ENCODE measurements at places on chromosomes 2 and 18.

DNA sequence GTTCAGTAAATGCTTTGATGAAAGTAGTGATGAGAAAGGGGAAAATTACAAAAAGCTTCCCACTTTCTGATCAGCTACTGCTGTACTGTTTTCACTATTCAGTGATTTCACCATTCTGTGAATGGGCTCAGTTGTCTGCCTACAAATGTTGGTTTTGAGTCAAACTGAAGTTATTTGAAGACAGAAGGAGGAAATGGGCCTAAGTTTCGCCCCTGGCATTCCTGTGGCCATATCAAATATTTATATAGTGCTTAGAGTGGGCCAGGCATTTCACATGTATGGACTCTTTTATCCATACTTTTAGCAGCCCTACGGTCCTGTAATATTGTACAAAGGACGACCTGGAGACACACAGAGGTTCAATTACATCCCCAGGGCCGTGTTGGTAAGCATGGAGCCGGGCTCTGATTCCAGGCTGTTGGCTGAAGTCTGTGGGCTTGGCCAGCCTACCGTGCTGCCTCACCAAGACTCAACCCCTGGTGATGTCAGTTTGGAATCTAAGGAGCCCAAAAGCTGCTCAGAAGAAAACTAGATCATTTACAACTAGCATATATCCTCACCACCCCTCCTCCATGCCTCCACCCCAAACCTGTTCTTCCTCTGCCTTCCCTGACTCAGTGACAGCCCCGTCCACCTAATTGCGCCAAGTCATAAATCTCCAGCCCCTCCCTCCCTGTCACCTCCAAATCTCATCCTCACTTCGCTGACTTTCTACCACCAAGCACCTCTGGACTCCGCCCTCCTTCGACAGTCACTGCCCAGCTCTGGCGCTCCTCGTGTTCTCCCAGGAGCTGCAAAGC is 10.1 kb upstream of the GRHL1 start:
- peak; percentile 51 for DNase-seq

- no peak for DNase-seq
Observed at GRCh38 chr18:23210526-23210925, 75.2 kb downstream of the CABLES1 start.

DNA sequence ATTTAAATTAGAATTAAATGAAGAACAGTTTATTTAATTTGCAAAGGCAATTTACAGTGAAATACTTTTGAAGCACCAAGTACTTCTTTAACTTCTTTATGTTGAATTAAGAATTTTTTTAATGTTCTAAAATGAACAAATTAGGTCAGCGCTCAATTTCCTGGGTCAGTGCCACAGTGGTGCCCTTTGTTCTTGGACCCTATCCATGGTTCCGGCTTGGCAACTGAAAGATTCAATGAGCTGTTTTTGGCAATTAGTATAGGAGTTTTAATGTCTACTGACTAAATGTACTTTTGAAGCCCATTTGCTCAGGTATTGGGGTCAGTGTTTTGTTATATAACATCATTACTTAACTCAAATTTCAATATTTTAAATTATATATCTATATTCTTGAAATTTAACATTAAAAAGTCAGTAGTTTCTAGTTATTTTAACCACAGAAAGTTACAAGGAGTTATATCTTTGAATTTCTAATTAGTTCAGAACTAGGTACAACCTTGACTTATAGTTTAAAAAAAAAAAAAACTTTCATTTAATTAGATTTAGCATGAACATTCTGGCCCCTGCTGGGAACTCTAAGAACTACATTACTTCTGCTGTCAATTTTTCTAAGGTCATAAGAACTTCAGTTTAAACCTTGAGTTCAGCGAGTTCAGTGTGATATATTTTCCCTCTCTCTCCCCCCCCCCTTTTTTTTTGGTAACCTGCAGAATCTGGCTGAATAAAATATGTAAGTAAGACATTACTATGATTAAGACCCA is 7.6 kb upstream of the MSTN start:
- DNase-seq = peak; percentile 19

DNA sequence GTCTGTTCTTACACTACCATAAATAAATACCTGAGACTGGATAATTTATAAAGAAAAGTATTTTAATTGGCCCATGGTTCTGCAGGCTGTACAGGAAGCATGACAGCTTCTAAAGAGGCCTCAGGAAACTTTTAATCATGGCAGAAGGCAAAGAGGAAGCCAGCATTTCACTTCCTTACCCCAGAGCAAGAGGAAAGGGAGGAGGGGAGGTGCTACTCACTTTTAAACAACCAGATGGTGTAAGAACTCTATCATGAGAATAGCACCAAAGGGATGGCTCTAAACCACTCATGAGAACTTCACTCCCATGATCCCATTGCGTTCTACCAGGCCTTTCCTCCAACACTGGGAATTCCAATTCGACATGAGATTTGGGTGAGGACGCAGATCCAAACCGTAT is 344.4 kb upstream of the SLC39A10 start:
- DNase-seq = no peak

- DNase-seq = no peak
Observed at GRCh38 chr2:144350151-144350802, 169.6 kb downstream of the ZEB2 start.

DNA sequence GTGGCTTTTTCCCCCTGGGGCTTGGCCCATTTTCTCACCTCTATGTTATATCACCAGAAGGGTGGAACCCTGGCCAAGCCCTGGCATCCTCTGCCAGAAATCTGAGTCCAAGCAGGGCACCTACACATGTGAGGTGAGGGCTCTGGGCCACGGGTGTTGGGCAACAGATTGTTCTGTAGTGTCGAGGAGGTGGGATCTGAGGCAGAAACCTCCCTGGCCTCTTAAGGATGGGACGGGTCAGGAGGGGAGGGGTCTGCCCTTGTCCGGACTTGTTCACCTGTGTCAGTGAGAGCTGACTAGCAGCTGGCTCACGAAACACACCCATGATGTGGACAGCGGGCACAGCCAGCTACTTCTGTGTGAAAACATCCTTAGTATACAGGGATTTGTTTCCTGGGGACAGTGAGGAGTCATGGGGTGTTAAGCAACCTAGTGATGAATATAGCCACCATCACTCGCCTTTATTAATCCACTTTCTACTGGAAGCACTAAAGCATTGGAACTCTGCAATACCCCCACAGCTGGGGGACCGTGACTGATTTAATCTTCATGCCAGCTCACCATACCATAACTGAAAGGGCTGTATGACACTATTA is 35.6 kb downstream of the EPAS1 start:
- peak; percentile 92 for DNase-seq

DNA sequence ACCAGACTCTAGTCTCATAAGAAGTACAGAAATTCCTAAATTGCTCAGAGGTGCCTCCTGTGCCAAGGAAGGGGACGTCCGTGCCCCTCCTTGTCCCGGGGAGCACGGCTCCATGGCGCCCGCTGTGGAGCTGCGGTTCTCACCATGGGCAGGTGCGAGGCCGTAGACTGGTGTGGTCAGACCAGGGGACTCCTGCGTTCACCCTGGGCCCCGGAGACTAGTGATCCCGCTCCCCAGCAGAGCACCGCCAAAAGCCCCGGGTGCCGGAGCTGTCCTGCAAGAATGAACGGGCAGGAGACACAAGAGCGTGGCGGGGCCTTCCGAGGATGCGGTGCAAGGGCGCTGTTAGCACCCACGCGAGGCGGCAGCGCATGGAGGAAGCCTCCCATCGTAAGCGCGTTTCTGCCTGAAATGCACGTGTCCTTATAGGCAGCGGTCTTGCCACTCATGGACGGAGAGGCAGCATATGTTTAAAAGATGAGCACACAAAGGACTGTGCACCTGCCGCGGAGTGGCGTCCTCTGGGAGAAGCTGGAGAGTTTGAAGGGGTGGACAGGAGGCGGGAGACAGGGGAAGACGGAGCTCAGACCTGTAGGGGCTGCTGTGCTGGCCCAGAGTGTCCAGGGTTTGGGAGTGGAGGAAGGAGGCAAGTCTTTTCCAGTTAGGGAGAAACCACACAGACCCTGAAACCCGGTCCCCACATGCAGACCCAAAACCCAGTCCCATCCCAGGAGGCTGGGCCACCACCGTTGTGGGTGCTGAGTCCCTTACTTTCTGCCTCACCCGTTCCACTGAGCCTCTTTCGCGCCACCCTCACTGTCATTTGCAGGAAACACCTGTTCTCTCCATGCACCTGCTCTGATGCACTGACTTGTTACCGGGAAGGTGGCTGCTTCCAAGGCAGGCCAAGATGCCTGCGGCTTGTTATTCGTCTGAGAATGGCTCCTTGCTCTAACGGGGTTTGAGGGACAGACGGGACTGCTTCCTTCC is 7.5 kb upstream of the KCNG2 start:
- no peak for DNase-seq

DNA sequence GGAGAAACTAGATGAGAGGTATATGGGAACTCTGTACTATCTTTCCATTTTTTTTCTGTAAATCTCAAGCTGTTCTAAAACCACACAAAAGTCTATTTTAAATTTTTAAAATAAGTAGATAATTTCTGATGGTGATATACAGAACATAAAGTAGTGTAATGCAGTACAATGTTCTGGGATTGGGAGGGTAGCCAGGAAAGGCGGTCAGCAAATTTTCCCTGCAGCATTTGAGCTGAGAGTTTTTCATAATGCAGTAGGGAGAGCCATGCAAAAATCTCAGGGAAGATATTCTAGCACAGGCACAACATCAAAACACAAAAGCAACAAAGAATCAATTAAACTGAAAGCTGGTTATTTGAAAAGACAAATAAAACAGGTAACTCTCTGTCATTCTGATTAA is 141.5 kb downstream of the NCKAP5 start:
- no peak for DNase-seq

DNA sequence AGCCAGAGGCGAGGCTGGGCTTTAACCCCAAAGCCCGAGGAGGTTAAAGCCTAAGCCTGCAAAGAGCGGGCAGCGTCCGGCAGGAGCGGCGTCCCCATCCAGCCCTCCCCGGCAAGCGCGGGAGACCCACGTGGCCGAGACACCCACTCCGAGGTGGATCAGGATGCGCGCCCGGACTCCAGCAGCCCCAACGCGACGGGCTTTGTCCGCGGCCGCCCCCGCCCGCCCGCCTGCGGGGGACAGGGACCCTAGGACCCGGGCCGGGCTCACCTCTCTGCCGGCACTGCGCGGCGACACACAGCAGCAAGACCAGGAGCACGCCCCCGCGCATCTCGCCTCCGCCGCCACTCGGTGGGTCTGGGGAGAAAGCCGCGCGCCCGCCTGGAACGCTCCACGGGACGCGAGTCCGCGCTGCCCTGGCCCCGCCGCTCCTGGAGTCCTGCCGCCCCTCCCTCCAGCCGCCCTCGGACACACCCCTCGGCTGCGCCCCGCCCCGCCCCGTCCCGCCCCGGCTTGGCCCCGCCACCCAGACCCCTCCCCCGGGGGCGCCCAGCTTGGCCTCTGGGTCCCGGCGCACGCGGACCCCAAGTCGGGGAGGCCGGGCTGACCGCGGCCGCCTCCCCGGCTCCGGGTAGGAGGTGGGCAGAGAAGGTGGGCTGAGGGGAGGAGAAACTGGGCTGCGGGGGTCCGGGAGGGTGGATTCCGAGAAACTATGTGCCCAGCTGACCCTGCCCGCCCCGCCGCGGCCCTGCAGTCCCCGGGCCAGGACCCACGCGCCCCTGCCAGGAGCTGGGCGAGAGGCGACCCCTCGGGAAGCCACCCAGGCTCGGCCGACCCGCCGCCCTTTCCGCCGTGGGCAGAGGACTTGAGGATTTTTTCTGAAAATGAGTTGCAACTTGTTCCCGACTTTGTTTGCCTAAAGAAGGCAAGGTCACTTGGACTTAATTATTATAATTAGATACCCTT is at the start of gene LAMA1:
TSS of gene LAMA1 (minus strand) at position 408 of the 966 bp plus-strand sequence. CDS start at position 331, 77 bp downstream.
- no peak for DNase-seq

DNA sequence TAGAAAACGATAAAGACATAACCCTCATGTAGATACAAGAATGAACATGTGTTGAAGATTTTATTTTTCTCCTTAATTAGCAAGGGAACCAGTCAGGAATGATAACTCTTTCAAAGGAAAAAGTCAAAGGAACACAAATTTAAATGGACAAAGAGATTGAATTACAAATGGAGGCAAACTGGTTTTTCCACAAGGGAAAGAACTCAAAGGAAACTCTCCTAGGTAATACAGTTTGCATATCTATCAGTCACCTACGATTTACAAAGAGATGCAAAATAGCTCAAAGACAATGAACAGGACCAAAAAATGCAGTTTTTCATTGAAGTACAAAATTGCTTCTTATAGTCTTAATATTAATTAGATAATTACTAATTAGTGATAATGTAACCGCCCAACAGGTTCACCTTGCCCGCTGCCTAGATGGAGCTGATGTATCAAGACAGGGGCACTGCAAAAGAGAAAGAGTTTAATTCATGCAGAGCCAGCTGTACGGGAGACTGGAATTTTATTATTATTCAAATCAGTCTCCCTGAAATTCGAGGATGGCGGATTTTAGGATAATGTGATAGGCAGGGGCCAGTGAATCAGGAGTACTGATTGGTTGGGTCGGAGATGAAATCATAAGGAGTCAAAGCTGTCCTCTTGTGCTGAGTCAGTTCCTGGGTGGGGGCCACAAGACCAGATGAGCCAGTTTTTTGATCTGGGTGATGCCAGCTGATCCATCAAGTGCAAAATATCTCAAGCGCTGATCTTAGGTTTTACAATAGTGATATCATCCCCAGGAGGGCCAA is 151.0 kb downstream of the TMEM17 start:
- DNase-seq = no peak

DNA sequence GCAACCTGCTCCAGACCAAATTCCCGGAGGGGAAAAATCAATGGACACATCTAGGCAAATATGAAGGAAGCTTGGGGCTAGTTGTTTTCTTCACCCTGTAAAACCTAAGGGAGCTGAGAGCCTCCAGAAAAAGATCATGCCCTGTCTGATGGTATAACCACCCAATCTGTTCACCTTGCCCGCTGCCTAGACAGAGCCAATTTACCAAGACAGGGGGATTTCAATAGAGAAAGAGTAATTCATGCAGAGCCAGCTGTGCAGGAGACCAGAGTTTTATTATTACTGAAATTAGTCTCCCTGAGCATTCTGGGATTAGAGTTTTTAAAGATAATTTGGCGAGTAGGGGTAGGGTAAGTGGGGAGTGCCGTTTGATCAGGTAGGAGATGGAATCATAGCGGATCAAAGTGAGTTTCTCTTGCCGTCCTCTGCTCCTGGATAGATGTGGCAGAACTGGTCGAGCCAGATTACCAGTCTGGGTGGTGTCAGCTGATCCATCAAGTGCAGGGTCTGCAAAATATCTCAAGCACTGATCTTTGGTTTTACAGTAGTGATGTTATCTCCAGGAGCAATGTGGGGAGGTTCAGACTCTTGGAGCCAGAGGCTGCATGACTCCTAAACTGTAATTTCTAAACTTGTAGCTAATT is 35.1 kb upstream of the B4GALT6 start:
- no peak for DNase-seq

- no peak for DNase-seq
Observed at GRCh38 chr2:62364791-62365528, 141.0 kb downstream of the TMEM17 start.

- DNase-seq = no peak
Observed at GRCh38 chr2:64696636-64697035, 42.9 kb upstream of the SERTAD2 start.

DNA sequence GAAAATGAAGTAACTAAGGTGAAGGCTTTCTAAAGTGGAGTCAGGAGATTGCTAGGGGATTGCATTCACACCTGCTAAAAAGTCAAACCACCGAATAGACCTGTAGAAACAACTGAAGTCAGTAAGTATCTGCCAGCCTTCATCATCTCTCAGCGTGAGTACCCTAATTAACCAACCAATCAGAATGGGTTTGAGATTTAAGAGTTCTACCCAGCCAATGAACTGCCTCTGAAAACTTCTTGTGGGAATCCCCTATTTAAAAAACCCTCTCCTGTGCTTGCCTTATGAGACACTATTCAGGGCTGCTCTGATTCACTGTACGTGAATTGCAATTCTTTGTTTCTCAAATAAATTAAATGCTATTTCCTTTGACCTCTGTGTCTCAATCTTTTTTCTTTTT is 3.4 kb upstream of the FAM161A start:
- no peak for DNase-seq

Measured in RWPE1 (cell line).